Activated gamma-delta T cell (primary cell): ENCODE measurements at places on chromosomes 6 and 20.
A peak's percentile ranks its signal among the peaks of the same experiment; 100 is the strongest.

DNA sequence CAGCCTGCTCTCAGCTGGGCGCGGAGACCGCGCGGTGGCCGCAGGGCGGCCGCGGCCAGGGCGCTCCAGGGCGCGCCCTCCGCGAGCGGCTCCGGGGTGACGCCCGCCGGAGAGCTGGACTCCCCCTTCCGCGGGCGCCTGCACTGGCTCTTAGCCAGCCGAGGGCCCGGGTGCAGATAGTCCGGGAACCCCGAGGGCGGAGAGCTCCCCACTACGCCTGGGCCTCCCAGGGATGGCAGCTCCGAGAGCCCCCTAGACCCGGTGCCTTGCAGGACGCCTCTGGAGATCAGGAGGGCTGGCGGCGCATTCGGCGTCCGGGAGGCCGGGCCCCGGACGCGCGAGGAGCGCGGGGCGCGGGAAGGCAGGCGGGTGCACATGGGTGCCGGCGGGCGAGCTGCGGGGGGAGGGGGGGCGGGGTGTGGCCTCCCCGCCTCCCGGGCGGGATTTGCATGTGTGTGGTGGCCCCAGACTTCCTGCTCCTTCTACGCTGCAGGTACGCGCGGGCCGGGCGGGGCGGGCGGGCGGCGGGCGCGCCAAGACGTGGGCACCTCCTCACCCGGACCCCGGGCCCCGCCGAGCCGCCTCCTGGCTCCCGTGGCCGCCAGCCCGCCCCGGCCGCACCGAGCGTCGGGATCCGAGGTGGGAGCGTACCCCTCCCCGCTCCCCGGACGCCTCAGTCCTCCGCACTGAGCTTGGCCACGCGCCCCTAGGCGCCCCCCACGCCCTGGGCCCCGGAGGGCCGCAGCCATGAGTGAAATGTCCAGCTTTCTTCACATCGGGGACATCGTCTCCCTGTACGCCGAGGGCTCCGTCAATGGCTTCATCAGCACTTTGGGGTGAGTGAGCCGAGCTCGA is at the start of gene ITPR3:
Gene ITPR3, plus strand, starts transcription at position 467 of the 855 bp plus-strand sequence. Its CDS starts 281 bp downstream, at position 748.
- peak; percentile 67 for DNase-seq

DNA sequence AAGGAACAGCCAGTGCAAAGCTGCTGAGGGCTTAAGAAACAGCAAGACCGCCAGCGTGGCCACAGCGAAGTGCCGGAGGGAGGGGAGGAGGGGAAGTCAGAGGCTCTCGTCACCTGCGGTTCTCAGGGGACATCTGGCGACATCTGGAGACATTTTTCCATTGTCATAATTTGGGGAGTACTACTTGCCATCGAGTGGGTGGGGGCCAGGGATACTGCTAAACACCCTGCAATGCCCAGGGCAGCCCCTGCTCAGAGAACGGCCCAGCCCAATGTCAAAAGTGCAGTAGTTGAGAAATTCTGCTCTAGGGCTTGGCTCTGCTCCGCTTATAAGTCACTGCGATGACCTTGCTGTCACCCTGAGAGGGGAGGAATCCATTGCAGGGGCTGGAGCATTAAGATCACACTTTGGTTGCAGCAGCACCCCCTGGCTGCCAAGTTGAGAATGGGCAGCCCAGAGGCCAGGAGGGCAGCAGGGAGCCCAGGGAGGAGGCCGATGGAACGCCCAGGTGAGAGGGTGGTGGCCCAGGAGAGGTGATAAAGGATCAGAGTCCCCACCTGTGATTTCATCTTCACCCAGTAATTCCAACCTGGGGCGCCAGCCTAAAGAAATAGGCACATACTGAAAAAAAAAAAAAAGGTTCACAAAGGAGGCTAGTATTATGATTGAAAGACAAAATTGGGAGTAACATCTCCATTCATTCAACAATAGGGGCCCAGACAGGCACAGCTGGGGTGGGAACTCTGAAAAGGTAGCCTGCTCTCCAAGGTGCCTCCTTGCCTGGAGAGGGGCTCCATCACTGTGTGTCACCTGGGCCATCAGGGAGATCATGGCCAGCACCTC is 218.2 kb downstream of the BMP7 start:
- no peak for DNase-seq

- no peak for DNase-seq
Observed at GRCh38 chr6:145119081-145119480, 616.2 kb downstream of the EPM2A start.

DNA sequence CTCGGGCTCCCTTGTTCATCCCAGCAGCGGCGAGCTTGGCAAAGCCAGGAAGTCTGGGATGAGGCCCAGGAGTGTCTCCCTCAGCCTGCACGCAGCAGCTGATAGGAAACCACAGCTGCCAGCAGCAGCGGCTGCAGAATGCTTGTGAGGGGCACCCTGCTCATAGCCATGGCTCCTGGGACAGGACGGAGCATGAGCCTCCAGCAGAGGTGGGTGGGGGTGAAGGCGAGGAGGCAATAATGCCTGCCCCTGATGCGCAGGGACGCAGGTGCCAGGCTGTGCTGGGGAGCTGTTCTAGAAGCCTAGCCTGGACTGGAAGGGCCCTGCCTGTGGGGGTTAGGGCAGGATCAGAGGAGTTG is 157.9 kb downstream of the CD83 start:
- DNase-seq = no peak

DNA sequence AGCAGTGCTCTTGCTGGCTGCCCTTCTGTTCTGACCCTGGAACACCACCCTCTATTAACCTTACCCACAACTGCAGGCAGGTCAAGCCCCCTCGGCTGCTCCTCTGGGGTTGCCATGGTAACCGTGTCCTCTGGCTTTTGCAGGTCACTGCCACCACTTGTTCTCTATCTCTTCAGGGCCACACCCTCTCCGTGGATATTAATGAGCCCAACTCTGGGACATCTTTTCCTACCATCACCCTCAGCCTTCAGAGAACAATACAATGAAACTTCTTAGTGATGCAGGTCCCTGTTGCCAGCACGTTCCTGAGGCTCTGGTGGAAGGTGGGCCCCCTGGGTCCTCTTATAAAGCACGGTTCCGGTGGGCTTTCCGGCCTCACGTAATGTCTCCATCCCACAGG is 30.8 kb upstream of the MICB start:
- no peak for DNase-seq

DNA sequence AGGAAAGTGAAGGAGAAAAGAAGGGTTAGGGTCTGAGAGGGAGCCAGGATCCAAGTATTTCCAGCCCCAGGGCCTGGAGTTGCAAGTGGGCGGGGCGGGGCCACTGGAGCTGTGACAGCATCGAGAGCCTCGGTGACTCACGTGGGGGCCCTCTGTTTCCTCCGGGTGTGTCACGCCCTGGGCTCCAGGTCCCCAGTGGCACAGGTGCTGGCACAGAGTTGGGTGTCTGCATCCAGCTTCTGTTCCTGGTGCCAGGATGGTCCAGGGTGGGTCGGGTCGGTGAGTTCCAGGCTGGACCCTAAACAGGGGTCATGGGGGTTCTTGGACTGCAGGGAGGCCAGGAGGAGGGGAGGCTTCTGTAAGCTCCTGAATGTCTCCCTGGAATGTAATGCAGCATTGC is 16.7 kb downstream of the RAET1L start:
- no peak for DNase-seq

DNA sequence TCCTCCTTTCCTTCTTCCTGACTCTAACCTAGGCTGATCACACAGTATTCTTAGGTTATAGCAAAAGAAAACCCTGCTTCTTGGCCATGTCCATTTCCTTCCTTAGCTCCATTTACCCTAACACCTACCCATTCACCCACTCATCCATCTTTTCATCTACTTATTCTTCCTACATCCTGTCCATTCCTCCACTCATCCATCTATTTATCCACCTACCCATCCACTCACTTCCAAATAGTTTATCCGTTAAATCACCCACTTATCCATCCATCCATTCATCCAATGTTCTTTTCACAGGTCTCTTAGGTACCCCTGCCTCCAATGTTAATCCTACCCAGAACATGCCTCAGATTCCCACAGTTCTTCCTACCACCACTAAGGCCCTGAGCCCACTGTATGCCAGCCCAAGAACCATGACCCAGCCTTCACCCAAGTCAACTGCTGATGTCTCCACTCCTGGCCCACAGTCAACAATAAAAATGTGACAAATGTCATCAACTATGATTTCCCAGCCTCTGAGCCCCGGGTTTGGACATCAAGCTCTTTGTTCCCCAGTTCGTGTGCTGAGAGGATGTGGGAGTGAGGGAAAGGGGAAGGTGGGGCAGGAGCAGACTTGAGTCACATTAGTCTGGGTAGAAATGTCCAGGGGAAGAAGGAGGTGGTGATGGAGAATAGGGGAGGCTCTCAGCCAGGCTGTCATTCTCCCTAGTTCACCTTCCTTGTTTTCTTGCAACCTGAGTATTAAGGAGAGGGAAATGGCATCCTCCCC is 24.4 kb downstream of the TREML4 start:
- DNase-seq = no peak

DNA sequence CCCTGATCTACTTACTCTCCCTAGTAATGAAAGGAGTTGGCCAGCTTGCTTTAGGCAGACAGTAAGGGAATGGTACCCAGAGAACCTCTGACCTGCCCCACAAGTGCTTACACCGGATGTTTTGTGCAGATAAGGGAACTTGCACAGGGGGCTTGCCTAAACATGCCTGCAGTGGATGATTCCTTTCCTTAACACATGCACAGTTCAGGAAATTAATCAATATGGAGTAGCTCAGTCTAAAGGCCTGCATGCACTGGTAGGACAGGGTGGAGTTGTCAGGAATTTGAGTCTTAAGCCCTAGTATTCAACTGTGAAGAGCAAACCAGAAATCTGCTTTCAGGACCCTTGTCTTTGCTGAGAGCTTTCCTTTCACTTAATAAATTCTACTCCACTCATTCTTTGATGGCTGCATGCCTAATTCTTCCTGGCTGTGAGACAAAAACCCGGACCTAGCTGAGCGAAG is 3.9 kb upstream of the TRIM38 start:
- DNase-seq = no peak

DNA sequence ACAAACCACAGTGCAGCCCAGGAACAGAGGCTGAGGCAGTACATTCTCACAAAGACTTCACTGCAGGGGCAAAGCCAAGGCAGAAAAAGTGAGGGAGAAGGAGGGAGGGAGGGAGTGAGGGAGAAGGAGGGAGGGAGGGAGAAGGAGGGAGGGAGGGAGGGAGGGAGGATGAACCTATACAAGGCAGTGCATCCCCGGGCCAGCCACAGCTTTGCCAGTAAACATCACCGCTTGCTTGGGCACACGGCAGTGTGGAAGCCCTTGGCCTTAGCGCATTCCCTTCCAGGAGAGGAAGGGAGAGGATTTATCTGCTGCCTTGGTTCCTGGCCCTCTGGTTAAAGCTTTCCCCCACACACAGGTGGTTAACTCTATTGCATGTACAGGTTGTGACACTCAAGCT is 234.0 kb downstream of the PTPRT start:
- no peak for DNase-seq

GRCh38 chr20:10637031-10637559 is 36.7 kb downstream of the JAG1 start:
- DNase-seq = no peak

DNA sequence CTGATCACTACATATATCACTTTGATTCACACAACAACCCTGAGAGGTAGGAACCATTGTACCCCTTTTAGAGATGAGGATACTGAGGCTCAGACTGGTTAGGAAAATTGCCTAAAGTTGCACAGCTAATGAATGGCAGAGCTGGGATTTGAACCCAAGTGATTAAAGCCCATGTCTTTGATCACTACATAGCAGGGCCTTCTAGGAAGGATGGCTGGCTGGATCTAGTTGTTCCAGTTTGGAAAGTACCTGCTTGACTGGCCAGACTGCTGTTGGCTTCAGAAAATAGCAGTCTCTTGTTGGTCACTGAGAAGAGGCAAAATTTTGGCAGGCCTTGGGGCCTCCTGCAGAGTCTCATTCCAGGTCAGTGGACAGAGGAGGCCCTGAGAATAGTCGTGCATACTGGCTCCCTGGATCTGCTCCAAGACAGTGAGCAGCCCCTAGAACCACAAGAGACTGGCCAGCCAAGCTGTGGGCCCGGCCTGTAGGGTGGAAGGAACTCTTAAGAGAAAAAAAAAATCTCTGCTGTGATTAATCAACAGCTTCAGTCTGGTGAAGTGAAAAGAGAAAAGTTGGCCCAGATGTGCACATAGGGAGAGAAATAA is 17.5 kb downstream of the PPARD start:
- DNase-seq = no peak

GRCh38 chr6:157390273-157391060 is 9.5 kb downstream of the ZDHHC14 start:
- no peak for DNase-seq

- DNase-seq = no peak
Observed at GRCh38 chr6:148824960-148825359, 78.1 kb downstream of the UST start.

- no peak for DNase-seq
Observed at GRCh38 chr20:24045621-24046318, 57.2 kb upstream of the GGTLC1 start.

DNA sequence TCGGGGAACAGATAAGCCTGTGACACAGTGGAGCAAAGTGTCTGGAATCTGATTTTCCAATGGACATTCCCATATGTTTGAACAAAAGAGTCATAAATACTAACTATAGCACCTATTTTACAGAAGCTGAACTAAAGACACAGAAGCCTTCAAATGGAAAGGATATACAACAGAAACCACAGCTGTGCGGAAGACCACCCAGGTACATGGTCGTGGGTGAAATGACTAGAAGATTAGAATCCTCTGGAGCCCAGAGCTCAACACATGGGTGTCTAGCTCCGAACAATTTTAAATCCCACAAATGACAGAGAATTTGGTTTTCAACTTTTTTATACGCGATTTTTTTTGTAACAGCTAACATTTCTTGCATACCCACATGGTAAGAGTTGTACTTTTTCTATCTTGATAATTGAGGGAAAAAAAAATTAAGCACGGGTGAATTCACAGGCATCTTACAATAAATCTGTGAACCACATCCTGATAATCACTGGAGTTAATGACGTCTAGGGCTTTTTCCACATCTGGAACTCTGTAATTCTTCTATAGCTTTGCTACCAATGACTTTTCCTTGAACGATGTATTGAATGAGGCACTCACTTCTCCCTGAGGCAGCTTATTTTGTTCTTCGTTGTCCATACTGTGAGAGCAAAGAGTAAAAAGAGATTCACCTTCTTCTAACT is 271.1 kb upstream of the AGPAT4 start:
- no peak for DNase-seq

- DNase-seq = no peak
Observed at GRCh38 chr6:38271081-38271480, 368.6 kb downstream of the BTBD9 start.

- no peak for DNase-seq
Observed at GRCh38 chr20:23068283-23068682, 17.8 kb downstream of the CD93 start.

- DNase-seq = no peak
Observed at GRCh38 chr6:4459996-4460395, 316.2 kb upstream of the CDYL start.

DNA sequence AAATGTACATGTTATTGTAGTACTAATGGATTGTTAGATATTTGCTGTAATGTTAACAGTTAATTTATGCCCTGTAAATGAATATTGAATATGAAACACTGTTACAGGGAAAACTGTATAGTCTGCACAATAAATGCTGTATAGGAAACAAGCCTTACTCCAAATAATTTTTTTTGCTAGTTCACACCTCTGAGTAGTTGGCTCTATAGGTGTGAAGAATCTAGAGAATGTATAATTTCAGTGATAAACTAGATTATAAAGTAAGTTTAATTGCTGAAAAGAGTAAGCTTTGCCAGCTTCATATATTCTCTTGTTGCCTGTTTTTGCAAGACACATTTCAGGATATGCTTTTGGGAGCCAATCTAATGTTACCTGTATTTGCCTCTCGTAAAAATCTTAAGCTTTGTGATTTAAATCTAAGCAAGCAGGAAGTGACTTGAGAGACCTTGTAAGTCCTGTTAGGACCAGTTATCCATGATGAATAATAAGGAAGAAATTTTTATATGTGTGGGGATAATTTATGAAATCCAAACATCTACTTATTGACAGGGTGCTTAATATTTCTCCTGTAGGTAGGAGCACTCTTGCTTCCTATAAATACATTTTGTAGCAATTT is 232.4 kb downstream of the ZFAND3 start:
- no peak for DNase-seq
